NCI-H1436 treated with DMSO at 0.1 percent for 48 hours (cell line): ENCODE measurements at places on chromosomes 11 and 22.

DNA sequence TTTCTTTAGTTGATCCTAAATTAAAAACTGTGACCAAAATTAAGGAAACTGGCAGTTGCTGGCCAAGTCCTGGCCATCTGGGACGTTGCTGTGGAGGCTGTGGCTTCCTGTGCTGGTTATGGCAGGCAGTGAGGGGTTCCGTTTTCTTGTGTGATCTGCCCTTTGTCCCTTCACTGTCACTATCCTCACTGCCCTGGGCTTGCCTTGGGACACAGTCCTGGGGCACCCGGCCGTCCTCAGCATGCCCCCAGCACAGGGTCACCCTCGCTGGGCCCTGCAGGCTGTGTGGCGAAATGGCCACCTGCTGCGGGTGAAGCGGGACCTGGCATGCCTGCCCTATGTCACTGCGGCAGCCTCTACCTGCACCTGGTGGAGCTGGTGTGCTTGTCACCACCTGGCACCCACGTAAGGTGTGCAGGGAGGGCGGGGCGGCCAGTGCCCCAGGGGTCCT is 52.5 kb upstream of the SLC22A12 start:
- no peak for DNase-seq

- no peak for DNase-seq
Measured at GRCh38 chr22:41369837-41370236, 11.9 kb upstream of the TEF start.

DNA sequence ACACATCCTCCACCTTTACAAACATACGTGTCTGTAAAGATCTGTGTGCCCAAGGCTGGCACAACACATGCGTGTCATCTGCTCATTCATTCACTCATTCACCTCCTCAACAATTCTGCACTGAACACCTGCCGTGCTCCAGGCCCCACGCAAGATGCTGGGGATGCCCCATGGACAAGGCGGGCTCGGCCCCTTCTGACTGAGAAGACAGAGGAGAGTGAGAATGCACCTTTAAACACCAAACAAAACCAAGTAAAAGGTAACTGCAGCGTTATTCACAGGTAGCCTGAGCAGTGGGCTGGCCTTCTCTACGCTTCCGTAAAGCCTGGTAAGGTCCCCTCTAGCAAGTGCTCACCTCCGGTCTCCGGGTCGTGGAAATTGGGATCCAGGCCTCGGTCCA is 142.8 kb downstream of the SHANK2 start:
- DNase-seq = no peak

GRCh38 chr22:36029406-36029755 is 757 bp upstream of the RBFOX2 start:
- no peak for DNase-seq

GRCh38 chr11:37134637-37135036 is 536.6 kb upstream of the RAG2 start:
- no peak for DNase-seq

DNA sequence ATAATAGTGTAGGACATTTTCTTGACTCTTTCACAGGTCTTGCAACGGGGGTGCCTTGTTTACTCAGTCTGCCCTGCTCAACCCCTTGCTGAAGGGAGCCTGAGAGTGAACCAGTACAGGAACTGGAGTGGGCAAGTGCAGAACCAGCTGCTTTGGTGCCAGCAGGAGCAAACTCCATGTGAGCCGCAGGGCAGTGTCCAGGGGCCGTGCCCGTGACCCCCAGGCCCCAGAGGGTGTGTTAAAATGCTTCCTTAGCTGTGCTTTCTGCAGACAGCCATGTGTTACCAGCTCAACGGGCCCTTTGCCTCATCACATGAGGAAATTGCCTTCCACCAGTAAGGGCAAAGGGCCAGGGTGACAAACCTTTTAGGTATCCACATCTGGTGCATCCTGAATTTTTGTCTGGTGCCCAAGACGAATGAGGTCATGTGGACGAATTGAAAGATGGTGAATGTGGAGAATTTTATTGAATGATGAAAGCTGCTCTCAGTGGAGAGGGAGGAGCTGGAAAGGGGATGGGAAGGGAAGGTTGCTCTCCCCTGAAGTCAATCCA is 53.6 kb upstream of the OR5D13 start:
- no peak for DNase-seq

GRCh38 chr11:124754309-124754708 is 2.3 kb upstream of the VSIG2 start:
- no peak for DNase-seq

DNA sequence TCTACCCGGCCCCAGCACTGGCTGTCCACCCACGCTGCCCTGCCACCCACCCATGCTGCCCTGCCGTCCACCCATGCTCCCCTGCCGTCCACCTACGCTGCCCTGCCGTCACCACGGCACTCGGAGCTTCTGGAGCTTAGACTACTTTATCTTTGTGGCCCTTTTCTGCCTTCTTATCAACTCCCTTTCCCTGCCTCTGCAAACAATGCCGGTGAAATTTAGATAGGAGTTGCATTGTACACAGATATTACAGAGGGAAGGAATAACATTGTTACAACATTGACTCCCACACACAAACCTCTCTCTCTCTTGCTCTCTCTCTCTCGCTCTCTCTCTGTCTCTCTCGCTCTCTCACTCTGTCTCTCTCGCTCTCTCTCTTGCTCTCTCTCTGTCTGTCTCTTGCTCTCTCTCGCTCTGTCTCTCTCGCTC is 33.7 kb upstream of the BRSK2 start:
- DNase-seq = no peak

DNA sequence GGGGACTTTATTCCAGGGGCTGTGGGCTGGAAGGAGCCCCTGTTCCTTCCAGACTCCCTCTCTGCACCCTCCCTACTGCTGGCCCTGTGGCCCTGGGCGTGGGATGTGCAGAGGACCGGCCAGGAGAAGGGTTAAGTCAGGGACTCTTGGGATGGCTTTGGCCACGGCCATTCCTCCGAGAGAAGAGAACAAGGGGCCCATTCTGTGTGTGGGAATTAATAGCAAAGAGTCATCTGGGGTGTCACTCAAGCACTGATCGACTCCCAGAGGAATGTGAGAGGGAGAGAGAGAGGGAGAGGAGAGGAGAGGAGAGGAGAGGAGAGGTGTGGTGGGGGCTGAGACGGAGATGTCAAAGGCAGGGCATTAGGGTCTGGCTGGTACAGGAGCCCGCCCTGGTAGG is 14.2 kb upstream of the SOX10 start:
- DNase-seq = no peak

GRCh38 chr11:124569697-124570096 is at the start of gene OR8A1:
TSS of gene OR8A1 (plus strand) at chr11:124569997. CDS start at chr11:124570120, 123 bp downstream.
- no peak for DNase-seq

DNA sequence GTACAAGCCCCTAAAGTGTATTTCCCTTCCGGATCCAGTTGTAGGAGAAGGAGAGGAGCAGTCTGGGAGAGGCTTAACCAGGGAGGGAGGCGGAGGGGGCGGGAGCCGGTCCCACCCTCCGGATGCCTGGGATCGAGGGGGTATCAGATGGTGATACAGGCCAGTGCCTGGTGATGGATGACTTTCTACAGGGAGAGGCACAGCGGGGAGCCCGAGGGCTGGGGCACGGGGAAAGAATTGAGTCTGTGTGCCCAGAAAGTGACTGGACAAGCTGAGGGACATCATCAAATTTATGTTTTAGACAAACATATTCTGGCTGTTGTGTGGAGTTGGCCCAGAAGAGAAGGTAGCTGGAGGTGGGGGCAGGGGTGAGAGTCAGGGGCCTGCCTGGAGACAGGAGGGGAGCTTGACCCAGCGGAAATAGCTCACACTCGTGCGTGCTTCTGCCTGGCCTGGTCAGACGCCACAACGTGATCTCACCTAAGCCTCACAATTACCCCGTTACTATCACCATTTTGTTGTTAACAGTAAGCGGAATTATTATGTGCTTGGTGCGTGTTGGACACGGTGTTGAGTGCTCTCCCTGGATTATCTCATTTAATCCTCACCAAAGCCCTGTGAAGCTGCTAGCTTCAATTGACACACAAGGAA is 42.4 kb downstream of the AMPD3 start:
- DNase-seq = no peak

DNA sequence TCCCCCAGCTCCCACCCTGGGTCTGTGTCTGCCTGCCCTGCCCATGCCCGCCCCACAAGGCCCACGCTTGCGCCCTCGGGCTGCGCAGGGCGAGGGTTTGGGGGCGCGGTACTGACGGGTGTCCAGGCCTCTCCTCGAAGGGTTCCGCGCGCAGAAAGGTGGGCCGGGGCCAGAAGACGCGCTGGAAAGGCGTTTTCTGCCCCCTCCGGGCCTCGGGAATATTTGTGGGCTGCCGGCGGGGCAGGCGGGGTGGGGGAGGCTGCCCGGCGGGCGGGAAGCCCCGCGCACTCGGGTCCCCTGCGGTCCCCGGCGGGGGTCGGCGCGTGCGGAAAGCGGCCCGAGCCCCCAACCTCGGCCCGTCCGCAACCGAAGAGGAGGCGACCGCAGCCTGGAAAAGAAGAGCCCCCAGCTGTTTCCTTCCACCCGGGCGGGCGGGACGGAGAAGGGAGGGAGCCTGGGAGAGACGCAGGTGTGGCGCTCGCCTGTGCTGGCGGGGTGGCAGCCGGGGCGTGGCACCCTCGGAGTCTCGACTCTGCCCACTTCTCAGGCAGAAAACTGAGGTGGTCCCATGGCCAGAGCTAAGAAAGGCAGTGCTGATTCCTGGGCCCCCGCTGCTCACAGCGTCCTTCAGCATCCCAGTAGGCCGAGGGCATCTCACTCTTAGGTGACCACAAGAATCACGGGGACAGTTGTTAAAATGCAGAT is 59.0 kb downstream of the THAP12 start:
- no peak for DNase-seq

DNA sequence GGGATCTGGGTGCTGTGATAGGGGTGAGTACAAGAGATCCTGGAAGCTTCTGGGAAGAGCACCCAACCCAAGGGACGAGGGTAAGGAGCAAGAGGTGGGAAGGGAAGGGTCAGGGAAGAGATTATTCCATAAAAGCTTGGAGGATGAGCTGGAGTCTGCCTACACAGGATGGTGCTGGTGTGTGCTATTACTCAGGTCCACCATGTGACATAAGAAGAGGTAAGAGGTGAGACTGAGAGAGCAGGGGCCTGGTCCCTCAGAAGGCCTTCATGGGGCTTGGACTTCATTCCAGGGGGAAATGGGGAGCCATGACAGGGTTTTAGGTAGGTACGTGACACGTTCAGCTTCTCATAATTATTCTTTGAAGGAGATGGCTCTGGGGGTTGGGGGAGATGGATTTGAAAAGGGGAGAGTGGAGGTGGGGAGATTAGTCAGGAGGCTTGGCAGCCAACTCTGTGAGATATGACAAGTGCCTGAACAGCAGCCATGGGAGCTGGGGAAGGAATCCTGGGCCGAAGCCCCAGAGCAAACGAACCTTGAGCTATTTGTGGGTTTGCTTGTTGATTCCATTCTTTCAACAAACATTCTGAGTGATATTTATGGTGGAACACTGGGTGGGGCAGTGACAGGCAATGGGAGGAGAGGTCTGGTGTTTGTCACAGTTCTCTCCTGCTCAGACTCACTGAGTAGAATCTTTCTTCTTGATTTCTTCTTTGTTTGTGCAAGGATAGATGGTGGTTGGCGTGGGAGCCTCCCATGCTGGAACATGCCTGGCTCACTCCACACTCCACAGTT is 11.2 kb upstream of the NCAM1 start:
- DNase-seq = no peak

- no peak for DNase-seq
Measured at GRCh38 chr22:33167998-33168790, 110.0 kb upstream of the SYN3 start.

DNA sequence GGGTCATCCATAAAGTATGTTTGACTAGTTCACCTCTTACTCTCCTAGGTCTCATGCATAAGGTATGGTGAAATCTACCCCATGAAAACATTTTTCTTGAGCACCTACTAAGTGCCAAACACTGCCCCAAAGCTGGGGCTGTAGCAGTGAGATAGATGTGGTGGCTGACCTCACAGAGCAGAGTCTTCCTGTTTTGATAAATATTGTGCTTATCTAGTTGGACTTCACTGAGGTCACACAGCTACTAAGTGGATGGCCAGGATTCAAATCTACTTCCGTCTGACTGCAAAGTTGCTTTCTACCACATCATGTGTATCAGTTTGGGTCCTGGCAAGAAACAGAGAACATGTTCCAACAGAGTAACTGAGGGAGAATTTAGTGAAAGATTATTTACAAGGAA is 6.4 kb upstream of the HTATIP2 start:
- no peak for DNase-seq

GRCh38 chr11:126419801-126420697 is 64.6 kb downstream of the ST3GAL4 start:
- DNase-seq = no peak

- DNase-seq = no peak
Measured at GRCh38 chr11:90171359-90171758, 36.9 kb downstream of the NAALAD2 start.

- DNase-seq = no peak
Measured at GRCh38 chr11:1927026-1927847, 7.7 kb downstream of the TNNT3 start.

DNA sequence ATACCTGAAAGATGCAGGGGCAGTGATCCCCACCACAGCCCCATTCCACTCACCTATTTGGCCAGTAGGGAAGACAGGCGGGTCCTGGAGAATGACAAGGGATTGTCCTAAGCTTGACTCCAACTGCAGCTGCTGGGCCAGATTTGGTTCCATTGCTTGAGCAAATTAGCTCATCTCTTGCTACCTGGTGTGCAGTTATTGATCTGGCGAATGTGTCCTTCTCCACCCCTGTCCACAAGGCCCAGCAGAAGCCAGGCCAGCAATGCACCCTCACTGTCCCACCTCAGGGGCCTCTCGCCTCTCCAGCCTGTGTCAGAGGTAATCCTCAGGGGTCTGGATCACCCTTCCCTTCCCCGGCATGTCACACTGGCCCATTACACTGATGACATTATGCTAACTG is 23.3 kb downstream of the TSPAN32 start:
- no peak for DNase-seq

DNA sequence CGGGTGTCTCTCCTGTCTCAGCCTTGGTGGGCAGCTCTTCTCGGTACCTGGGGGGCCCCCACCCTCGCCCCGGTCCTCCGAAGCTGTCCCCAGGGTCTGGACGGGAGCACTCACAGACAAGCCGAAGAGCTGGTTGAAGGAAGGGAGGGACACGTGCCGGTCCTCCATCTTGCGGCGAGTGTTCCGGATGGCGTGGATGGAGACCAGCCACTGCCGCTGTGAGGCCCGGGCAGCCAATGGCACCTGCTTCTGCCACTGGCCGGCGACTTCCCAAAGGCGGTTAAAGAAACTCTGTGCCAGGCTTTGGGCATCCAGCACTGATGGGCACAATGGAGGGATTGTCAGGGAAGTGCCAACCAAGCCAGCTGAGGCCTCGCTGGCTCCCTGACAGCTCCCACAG is 18.7 kb downstream of the PPM1F start:
- DNase-seq = no peak

- no peak for DNase-seq
Measured at GRCh38 chr11:8694137-8694536, 11.5 kb downstream of the RPL27A start.
